Sigmoid colon (tissue), 7 donors: ENCODE measurements at places on chromosomes 7 and 10. TPM values are rescaled to one million over a fixed set of nuclear protein-coding genes. Genes with fewer than 3 reads are reported as not detected.

Gene C10orf67
- total RNA-seq: not detected

Gene ZNF365
- 0.82 TPM for total RNA-seq

Gene NKX6-2
- not detected for total RNA-seq

Gene PDZD7
- total RNA-seq: 1.4 TPM

Gene SEMA3D
- total RNA-seq: 2.5 TPM

Gene ZNF32
- total RNA-seq: 72.1 TPM

DNA sequence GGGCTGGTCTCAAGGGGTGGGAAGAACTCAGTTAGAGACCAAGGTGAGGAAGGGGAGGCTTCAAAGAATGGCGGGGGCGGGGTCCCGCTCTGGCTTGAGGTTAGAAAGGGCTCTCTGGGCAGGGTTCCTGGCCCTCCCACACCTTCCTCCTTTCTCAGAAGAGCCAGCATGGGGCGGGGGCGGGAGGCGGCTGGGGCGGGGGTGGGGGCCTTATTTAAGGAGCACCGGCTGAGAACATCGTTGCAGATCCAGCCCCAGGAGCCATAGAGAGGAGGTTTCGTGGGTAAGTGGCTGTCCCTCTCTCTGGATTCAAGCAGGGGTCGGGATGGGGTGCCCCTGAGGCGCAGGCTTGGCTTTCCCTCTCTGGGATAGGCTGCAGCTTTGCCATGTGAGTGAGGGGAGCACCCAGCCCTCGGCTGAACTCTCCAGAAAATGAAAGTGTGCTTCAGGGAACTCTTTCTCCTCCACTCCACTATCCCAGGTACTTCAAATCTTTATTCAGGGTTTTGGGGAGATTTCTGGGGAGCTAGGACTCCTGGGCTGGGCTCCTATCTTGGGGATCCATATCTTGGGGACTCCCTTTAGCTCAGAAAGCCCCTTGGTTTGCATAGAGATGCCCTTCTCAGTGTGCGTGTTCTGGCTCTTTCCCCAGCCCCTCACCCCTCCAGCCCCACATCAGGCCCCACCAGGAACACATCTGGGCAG is 3.3 kb upstream of the CUEDC2 start:
- no peak for DNase-seq

DNA sequence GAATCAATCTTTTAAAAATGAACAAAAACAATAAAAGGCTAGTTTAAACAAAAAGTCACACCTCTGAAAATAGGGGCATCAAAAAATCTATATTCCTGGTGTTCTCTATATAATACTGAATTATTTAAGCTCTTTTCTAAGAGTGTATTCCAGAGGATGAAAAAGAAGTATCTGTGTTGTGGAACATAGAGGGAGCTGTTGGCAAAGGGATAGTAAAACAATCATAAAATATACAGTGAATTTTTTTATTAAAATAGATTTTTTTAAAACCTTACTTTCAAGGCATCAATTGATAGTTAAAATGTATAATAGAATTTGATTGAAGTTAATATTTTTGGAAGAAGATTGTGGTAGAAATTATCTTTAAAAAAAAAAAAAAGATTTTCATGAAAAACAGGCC is 1409.1 kb upstream of the CELF2 start:
- no peak for DNase-seq

GRCh38 chr10:20971901-20972300 is 74.8 kb upstream of the NEBL start:
- DNase-seq: no peak

DNA sequence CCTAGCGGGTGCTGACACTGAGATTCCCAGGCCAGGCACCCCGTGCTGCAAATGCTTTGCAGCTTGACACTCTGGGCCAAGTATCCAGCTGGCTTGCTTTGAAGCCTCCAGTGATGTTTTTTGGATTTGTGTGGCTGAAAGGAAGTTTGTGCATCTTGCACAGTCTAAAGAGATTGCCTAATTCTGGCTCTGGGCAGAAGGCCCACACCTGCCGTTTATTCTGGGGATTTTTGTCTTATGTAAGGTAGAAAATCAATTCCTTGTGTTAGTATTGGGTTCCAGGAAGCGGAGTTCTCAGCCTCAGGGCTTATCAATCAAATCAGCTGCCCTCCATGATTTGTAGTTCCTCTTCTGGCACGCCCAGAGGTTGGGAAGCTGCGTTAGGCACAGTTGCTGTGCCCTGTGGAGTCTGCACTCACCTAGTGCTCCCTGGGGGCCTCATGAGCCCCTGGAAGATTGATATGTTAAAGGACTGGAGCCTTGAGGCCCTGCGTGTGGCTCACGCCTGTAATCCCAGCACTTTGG is 8.4 kb upstream of the PURB start:
- no peak for DNase-seq

- DNase-seq: no peak
Measured at GRCh38 chr10:93516006-93516380, 19.6 kb downstream of the CEP55 start.

- DNase-seq: no peak
Measured at GRCh38 chr7:15407910-15408309, 153.9 kb downstream of the AGMO start.

- DNase-seq: no peak
Measured at GRCh38 chr7:133742709-133743538, 384.2 kb upstream of the LRGUK start.

DNA sequence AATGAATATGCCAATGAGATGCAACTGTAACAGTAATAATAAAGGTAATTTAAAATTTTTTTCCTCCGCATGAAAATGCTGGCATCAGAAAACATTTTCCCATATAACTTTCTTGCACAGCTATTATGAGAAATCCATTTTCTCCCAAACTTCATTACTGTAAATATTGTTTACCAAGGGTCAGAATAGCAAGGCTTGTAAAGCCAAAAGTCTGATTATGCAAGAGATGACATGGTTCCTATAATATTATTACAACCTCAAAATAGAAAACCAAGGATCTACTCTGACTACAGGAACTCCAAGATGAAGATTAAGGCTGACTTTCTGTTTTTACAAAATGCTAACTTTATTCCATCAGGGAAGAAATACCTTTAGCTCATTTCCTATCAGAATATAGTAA is 162.7 kb upstream of the CDK1 start:
- no peak for DNase-seq

DNA sequence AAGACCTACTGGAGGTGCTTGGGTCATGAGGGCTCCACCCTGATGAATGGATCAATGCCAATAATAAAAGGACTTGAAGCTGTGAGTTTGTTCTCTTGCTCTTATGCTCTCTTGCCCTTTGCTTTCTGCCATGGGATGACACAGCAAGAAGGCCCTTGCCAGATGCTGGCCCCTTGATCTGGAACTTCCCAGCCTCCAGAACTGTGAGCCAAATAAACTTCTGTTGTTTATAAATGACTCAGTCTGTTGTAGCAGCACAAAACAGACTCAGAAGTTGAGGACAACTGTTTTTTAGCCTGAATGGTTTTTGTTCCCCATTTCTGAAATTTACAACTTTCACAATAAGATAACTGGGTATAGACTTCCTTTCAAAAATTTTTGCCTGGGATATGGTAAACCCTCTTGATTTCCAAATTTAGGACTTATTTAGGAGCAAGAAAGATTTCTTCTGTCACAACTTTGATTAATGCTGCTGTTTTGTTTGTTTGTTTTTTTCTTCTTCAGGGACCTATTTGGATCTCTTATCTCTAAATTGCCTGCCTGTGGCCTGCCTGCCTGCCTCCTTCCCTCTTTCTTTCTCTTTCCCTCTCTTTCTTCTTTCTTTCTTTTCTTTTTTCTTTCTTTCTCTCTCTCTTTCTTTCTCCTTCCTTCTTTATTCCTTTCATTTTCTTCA is 12.1 kb downstream of the ENTPD1 start:
- DNase-seq: no peak

GRCh38 chr10:88115968-88116367 is 252.5 kb downstream of the PTEN start:
- DNase-seq: no peak

DNA sequence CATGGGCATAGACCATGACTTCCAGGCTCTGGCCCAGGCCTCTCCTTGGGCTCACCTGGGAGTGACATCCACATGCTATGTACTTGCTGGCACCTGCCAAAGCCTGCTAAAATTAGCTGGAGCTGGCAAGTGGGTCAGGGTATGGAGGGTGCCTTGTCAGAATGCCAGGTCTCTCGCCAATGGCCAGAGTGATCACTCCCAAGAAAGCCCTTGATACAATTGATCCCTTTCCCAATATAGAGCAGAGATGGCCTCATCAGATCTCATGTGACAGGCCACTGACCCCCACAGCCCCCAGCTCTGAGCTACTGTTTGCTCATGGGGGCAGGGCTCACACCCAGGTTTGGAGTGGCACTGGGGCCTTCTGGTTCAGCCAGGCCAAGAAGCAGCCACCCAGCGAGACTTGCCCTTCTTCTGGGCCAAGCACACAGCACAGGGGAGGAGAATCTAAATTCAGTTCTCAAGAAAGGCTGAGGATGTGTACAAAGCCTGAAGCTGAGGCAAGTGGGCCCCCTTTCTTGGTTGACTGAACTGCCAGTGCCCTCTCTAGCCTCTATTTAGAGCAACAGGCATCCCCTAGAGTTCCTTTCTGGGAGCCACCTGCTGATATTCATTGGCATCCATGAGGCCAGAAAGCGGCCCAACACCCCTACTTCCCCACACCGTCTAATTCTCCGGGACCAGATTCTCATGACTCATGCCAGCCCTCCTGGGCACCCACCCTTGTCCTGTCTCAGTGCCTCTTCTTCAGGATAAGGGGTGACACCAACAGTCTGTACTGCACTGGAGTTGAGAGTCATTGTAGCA is 18.9 kb upstream of the MYL7 start:
- no peak for DNase-seq

DNA sequence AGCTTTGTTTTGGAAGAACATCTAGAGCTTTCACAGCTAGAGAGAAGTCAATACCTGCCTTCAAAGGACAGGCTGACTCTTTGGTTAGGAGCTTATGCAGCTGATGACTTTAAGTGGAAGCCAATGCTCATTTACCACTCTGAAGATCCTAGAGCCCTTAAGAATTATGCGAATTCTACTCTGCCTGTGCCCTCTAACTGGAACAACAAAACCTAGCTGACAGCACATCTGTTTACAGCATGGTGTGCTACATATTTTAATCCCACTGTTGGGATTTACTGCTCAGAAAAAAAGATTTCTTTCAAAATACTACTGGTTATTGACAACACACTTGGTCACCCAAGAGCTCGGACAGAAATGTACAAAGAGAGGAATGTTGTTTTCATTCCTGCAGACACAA is 57.3 kb downstream of the PALS2 start:
- no peak for DNase-seq

GRCh38 chr10:43384252-43385221 is 13.1 kb downstream of the FXYD4 start:
- peak; percentile 58 for DNase-seq

DNA sequence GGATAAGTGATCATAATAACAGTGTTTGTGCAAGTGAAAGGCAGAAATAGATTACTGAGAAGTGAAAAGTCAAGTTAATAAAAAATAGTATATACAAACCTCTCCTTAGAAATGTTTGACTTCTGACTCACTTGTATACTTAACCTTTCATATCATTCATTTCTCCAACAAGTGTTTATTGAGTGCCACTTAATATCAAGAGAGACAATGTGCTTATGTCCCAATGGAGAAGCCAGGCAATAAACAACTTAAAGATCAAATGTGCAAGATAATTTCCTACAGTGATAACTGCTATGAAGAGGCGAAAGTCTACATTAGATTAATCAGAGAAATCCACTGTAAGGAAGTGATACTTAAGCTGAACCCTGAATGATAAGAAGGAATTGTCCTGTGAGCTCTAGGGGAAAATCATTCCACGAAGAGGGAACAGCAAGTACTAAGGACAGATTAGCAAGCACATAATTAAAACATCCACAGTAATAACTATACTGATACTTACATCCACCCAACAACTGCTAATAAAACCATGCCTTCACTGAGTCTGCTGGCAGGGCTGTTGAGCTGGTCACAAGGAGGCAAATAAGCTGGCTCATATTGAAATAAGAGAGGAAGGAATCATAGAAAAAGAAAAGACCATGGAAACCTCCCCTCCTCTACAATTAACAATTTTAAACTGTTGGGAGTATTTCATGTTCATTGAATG is 203.5 kb downstream of the CTNNA3 start:
- DNase-seq: no peak

- DNase-seq: no peak
Measured at GRCh38 chr7:2412587-2413201, 9.3 kb downstream of the CHST12 start.

- no peak for DNase-seq
Measured at GRCh38 chr10:106387063-106387462, 777.4 kb downstream of the SORCS1 start.

DNA sequence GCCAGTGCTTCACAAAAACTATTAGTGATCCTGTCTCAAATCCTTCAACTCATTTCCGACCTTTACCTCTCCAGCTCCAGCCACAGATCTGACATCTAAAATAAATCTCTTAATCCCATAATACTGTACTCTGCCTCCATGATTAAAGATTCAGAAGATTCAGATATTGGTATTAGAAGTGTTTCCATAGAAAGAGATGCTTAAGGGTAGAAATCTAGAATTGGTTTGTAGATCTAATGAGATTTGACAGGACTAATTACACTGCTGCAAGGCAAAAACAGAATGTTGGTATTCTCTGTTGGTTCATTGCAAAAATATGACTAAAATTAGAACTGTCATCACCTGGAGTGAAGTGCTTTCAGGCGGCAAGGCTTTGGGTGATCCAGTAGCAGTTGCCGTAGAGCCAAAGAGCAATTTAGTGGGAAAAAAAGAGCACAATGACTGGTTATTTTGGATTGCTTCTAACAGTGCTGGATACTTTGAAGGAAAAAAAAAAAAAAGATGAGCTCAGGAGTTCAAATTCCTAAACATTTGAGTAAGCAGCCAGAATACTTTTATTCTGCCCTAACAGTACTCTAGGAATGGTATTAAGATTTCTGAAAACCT is 940.1 kb upstream of the SORCS1 start:
- no peak for DNase-seq

GRCh38 chr10:13425397-13425796 is 77.3 kb upstream of the SEPHS1 start:
- DNase-seq: no peak

GRCh38 chr7:127769696-127770400 is 117.9 kb downstream of the SND1 start:
- DNase-seq: no peak

- no peak for DNase-seq
Measured at GRCh38 chr10:99450156-99450555, 19.7 kb upstream of the GOT1 start.

DNA sequence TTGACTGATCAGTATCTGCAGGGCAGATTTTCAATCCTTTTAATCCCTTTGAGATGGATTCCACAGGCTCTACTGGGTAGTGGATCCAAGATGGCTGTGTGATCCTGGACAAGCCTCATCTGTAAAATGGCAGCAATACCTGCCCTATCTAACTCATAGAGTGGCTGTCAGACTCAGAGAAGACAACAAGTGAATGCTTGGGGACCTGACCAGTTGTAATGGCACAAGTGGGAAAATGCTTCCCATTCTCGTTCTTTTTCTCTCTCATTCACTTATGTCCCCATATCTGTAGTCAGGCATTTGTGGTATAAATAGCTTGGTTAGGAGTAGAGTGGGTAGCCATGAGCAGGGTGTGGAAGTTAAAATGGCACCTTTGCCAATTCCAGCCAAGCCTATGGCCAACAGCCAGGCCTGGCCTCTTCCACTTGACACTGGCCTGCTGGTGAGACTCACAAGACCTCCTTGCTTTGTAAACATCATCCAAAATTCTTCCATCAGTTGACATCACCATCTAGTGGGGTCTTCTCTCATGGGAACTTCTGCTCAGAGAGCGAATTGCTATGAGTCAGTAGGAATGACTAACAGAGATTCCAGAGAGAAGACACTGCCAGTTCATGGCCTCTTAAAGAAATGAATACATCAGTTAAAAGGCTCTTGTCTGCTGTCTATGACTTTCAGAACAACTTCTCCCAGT is 150.1 kb downstream of the PLPP4 start:
- no peak for DNase-seq

- no peak for DNase-seq
Measured at GRCh38 chr7:76047305-76047810, 442 bp downstream of the STYXL1 start.
